ENCODE measurements at places on chromosomes 11 and 22. TPM values are rescaled to one million over a fixed set of nuclear protein-coding genes. Genes with fewer than 3 reads are reported as not detected.

The CNIH2 gene
- total RNA-seq, result under 0.01 TPM

The C11orf52 gene
- total RNA-seq, result 1.2 TPM

The PDE2A gene
- total RNA-seq, result 0.36 TPM

The MFNG gene
- total RNA-seq, result 0.72 TPM

The C11orf97 gene
- total RNA-seq, result not detected

DNA sequence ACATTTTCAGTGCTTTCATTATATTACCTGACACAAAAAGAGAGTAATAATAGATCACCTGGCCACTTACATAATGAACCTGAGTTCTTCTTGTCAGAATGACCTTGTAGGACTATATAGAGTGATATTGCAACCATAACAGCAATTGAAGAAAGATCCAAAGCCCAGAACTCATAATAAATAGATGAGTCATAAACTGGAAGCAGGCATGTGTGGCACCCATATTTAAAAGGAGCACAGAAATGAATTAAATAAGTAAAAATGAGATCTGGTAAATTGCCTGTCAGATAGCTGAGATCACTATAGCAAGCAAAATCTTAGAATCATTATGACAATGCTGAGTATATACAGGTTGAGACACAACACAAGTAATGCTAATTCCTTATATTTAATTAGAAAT is 331.8 kb downstream of the AASDHPPT start:
- DNase-seq, result no peak

DNA sequence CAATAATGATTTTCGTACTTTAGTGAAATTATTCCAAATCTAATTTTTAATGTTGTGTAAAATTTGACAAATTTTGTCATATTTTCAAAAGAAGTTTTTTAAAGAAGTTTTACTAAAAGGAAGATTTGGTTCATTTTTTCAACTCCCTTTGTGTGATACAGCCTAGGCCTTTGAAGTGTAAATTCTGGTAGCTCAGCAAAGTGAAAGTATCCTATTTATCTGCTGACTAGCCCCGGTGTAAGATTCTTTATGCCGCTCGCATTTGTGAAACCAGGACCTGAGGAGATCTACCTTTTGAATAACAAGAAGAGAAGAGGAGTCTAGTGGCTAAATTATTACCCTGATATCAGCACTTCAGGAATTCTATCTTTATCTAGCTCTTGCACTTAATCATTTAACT is 177.4 kb downstream of the JRKL start:
- DNase-seq, result no peak

DNA sequence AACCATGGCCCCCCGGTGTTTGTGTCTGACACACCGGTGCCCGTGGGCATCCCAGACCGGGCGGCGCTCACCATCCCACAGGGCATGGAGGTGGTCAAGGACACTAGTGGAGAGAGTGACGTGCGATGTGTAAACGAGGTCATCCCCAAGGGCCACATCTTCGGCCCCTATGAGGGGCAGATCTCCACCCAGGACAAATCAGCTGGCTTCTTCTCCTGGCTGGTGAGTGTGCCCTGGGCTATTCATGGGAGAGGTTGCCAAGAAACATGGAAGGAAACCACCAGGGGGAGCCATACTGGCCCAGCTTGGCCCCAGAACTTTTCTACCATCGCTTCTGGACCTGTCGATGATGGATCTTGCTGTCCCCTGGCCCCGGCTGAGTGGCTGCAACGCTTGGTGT is 36.5 kb downstream of the PRDM11 start:
- peak; percentile 91 for DNase-seq

GRCh38 chr11:86119906-86120305 is 51.0 kb upstream of the PICALM start:
- DNase-seq, result no peak

GRCh38 chr11:120863359-120863758 is 160.5 kb upstream of the TBCEL start:
- peak; percentile 18 for DNase-seq

DNA sequence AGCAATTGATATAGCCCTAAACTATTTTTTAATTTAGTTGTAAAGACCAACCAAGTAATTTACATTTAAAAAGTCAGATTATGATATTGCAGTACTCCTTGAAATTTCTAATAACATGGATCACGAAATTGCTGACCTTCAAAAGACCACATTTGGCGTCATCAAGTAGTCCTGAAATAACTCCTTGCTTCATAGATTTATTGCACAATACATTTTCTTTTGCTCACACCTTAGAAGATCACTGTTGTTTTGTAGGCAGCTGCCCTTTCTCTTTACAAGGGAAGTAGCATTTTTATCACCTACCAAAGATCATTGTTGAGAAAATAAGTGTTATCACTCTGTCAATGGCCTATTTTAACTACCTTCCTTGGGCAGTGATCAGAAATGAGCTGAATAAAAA is 815.8 kb downstream of the METTL15 start:
- no peak for DNase-seq

GRCh38 chr11:103024086-103024485 is 67.9 kb downstream of the DCUN1D5 start:
- no peak for DNase-seq

GRCh38 chr22:29106839-29107238 is 34.0 kb downstream of the KREMEN1 start:
- no peak for DNase-seq

DNA sequence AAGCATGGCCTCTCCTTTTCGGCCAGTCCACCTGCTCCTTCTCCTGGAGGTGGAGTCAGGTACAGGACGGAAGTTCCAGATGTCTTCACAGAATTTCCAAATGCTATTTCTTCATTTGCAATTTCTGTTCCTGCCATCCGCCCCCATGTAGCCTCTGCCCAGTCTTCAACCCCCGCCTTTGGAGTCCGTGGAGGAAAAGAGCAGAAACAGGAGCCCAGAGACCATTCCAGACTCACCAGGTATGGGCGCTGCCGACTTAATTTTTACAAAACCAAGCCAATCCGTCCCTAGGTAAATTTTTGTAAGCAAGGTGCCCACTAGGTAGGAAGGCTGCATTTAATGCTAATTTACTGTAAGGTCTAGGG is 28.9 kb downstream of the RELT start:
- no peak for DNase-seq

GRCh38 chr11:134342572-134343340 is 11.0 kb downstream of the GLB1L2 start:
- DNase-seq, result peak; percentile 60

- peak; percentile 69 for DNase-seq
Measured at GRCh38 chr22:38292694-38293093, 19.9 kb upstream of the TMEM184B start.

- no peak for DNase-seq
Measured at GRCh38 chr11:21475276-21475675, 717.6 kb upstream of the ANO5 start.

DNA sequence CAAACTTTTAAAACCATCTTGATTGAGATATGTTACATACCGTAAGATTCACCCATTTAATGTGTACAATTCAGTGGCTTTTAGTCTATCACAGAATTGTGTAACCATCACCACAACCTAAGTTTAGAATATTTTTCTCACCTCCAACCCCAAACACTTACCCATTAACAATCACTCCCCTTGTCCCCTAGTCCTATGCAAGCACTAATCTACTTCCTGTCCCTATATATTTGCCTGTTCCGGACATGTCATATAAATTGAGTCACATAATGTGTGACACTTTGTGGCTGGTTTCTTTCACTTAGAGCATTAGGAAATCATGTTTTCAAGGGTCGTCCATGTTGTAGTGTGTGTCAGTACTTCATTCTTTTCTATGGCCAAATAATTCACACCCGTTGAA is 38.8 kb downstream of the RASSF10 start:
- peak; percentile 13 for DNase-seq

DNA sequence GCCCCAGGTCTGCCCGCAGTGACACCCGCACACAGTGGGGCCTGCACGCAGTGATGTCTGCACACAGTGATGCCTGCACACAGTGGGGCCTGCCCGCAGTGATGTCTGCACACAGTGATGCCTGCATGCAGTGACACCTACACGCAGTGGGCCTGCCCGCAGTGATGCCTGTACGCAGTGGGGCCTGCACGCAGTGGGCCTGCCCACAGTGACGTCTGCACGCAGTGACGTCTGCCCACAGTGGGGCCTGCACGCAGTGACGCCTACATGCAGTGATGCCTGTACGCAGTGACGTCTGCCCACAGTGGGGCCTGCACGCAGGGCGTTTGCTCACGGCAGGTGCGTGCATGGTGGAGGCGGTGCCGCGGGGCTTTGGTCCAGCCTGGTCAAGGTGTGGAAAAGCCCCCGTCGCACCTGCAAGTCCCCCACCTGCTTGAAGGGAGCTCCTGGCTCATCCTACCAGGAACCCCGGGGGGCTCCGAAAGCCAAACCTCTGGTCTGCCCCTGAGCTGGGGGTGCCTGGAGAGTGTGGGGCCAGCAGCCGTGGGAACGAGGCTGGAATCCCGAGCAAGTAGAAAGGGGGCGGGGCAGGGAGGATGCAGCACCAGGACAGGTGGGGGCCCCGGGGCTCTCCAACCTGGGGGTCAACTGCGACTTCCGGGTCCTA is 8.9 kb upstream of the SYT8 start:
- DNase-seq, result peak; percentile 76

- DNase-seq, result no peak
Measured at GRCh38 chr11:36421546-36422155, 88.4 kb downstream of the TRAF6 start.

DNA sequence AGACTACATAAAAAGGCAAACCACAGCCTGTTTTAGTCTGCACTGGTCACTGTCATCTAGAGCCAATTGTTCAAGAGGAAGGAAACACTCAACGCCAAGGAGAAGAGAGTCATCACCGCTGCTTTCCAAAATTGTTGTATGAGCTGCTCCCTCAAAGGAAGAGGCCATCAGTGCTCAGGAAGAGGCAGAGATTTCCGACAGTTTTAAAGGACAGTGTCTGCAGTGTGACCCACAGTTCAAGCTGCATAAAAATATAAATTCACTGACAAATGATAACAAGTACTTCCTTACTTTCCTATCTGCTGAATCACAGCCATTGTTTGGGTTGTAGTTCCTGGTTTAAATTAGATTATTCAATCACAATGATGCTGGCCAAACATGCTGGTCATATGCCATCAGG is 16.4 kb downstream of the PRCP start:
- DNase-seq, result peak; percentile 51

All from osteoblast (primary cell).